ENCODE measurements at places on chromosomes 13 and 19.

DNA sequence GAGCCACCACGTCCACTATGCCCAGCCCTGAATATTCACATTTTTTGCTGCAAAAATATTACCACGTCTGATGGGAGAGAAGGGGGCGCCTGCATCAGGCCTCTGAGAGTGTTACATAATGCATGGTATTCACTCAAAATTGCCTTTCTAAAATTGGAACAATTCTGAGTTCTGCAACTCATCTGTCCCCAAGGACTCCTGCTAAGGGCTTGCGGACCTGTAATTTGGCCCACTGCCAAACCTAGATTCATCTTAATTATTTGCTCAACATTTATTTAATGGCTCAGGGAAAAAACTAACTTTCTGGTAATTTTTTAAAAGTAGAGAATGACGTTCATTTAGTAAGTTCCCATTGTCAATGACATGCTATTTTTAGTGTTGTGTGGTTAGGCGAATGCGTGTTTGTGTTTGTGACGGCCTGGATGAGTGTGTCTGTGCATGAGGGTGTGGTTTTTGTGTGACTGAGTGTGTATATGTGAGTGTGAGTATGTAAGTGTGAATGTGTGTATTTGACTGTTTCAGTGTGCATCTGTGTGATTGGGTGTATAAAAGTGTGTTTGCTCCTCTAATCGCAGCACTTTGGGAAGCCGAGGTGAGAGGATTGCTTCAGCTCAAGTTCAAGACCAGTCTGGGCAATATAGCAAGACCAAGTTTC is 8.8 kb downstream of the INAFM1 start:
- no peak for DNase-seq

DNA sequence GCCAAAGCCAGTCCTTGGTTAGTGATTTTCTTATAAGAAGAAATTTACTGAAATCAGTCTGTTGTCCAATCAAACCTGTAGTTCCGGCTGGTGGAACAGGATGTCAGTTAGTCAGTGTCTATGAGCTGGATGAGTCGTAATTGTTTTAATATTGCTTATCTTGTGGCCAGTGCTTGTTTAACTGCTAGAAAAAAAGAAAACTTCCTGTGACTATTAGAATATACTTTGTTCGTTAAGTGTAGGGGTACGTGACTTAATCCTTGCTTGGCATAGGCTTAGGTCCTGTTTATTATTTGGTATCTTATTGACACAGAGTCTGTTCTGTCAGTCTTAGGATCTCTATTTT is 1484.8 kb upstream of the MIR17HG start:
- DNase-seq, result no peak

DNA sequence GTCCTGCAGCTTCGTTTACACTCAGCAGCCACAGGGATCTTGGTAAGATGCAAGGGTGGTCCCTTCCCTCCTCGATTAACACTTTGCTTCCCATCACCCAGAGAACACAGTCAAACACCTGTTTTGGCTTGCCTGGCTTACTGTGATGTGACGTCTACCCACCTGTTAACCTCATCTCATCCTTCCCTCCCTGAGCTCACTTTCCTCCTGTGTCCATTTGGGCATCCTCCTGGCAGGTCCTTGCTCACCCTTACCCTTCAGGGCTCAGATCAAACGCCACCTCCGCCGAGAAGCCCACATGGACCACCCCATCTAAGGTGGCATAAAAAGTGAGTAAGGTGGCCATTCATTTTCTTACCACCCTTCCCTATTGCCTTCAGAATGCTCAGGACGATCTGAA is 9.2 kb downstream of the FIZ1 start:
- no peak for DNase-seq

GRCh38 chr13:94300401-94300800 is 179.1 kb downstream of the DCT start:
- DNase-seq, result no peak

DNA sequence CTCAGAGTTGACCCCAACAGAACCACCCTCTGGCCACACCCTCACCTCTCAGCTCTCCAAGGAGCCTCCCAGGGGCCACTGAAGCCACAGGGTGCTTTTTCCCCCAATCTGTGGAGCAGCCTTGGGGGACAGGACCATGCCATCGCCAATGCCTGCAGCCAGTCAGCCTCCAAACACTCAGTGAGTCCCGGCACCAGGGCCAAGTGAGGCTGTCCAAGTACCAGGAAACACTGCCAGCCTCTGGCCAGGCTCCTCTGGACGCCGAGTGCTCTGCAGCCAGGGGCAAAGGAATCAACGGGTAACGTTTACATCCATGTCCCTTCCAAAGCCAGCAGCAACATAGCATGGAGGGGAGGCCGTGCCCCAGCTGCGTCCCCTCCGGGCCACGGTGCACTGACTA is 9.5 kb upstream of the COMP start:
- DNase-seq, result no peak

- no peak for DNase-seq
These were observed 141.6 kb upstream of the RFC3 start for GRCh38 chr13:33676045-33676989.

GRCh38 chr13:99496184-99497142 is 4.8 kb upstream of the TM9SF2 start:
- no peak for DNase-seq

GRCh38 chr13:67619995-67620380 is 389.9 kb upstream of the PCDH9 start:
- DNase-seq, result no peak

- DNase-seq, result no peak
These were observed 8.5 kb upstream of the SYT5 start for GRCh38 chr19:55188625-55189024.
